RKO (cell line): ENCODE measurements at places on chromosomes 6 and 20.

DNA sequence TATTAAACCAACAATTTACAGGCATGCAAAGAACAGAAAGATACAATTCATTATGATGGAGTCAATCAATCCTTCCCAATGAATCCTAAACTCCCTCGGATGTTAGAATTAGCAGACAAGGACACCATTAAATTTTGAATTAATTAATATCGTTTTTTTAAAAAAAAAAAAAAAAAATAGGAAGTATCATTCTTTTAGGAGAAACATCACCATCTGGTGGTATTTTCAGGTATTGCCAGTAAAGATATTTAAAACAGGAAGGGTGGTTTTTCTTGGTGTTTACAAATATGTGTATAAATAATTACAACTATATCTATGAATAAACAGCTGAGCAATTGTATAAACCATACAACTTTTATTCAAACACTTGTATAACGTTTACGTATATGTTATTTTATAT is 564.4 kb downstream of the HAO1 start:
- DNase-seq: peak; percentile 49

DNA sequence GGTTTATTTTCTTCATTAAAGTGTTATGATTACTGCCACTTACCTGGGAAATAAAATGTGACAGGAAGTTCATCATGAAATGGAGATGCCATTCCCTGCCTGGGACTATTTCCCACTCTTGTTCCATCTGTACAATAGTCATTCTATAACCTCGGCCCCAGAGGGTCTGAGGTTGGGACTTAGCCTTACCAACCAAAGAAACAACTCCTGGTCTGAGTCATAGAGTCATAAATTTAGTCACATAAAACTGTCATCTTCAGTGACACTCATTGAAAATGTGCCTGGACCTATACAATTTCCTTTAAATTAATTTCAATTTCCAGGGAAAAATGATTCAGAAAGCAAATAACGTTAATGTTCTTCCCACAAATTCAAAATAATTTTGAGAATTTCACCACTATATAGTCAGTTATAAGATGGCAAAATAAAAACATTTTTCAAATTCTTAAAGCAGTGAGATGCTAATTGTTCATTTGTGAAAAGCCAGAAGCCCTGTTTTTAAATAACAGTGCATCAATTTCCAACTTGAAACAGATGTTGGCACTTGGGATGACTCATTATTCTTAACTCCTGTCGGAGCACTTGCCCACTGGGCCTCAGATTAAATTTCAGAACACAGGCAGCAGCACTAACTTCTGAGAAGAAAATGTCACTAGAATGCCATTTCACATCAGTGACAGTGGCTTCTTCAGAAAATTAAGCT is 201.2 kb upstream of the SMLR1 start:
- DNase-seq: peak; percentile 38

DNA sequence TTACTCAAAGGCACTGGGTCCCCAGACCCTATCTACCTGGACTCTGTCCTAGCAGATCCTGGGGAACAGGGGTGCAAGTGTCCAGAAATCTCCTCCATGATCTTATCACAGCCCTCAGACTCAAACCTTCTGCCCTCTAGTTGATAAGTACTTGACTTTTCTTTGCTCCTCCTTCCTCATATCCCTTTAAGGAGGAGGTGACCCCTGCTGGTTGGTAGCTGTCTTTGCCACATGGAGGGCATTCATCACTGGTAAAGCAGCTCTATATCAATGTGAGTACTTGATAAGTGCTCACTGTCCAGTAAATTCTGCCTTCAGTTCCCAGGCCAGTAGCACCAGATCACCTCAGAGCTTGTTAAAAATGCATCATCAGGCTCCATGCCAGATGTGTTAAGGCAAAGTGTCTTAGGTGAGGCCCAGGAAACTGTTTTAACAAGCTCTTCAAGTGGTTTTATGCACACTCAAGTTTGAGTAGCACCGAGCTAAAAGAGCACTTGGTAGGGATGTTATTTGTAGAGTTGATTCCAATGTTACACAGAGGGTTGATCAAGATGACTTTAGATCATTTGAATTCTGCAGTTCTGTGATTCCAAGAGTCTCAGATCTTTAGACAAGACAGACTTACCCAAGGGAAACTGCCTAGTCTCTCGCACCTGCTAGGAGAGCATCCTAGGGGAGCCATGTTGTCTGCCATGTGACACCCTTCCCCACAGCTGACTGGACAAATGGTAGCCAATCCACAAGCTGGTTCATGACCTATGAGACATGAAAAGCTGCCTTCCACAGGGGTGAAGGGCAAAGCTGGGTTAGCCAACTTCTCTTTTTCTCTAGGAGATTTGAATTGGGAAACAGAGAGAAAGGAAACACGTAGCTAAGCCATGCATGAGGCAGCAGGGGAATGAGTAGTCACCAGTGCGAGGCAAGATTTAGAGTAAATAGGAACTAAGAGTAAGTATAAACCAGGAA is 18.6 kb downstream of the TREML2 start:
- DNase-seq: peak; percentile 61

DNA sequence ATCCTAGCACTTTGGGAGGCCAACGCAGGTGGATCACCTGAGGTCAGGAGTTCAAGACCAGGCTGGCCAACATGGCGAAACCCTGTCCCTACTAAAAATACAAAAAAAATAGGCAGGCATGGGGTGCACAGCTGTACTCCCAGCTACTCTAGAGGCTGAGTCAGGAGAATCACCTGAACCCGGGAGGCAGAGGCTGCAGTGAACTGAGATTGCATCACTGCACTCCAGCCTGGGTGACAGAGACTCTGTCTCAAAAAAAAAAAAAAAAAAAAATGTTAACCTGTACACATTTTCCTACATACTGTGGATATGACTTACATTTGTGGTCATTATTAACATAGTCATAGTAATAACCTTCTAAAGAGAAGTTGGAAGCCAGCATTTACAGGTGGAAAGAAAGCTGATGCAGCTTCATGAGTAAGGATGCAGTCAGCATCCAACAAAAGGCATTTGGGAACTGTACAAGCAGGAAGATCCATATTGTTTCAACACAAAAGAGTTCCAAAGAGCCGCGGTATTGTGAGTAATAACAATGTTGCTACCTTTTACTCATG is 186.2 kb downstream of the GPX5 start:
- peak; percentile 88 for DNase-seq

GRCh38 chr20:60851826-60852704 is 400.0 kb upstream of the CDH4 start:
- no peak for DNase-seq

- no peak for DNase-seq
These were observed 151.1 kb upstream of the PLN start for GRCh38 chr6:118396969-118397368.

DNA sequence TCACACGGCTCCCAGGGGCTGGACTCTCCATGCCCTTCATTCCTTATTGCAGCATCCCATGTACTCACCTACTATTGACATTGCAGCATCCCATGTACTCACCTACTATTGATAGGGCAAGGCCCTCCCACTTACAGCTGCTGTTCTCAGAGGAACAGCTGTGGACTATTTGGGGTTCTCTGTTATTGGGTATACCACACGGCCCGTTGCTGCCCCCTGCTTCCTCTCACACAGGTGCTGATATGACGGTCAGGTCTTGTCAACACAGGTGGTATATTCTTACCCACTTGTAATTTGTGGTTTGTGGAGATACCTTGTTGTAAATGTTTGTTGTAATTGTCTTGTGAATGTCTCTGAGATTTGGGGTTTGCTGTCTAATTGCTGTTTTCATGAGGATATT is 18.8 kb downstream of the ALDH5A1 start:
- no peak for DNase-seq

- no peak for DNase-seq
These were observed 19.2 kb downstream of the AGPAT4 start for GRCh38 chr6:161254464-161255253.

GRCh38 chr20:44221368-44221954 is 10.9 kb upstream of the OSER1 start:
- DNase-seq: no peak

DNA sequence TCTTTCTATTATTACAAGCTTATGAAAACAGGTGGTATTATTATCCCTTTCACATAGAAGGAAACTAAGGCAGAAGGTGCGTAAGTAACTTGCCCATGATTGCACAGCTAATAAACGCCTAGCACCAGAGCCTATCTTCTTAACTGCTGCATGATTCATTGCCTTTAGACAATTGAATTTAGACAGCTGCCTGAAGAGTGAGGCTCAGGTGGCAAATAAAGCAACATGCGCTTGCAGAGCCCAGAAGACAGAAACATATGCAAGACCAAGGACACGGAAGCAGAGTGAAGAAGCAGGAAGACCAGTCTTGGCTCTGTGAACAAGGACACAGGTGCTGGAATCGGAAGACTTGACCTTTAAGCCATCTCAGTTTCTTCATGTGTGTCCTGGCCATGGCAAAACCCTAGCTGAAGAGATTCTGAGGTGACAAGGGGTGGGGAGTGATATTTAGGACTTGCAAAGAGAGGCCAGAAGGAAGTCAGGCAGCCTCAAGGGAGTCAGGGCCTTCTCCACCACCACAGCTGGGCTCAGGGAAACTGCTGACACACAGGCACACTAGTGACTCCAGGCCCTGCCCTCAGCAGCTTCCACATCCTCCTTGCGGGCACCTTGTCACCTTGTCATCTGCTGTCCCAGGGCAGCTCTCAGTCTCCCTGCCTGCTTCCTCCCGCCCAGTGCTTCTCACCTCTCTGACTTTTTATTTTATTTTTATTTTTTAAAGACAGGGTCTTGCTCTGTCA is 91.7 kb upstream of the SLC22A16 start:
- DNase-seq: no peak

DNA sequence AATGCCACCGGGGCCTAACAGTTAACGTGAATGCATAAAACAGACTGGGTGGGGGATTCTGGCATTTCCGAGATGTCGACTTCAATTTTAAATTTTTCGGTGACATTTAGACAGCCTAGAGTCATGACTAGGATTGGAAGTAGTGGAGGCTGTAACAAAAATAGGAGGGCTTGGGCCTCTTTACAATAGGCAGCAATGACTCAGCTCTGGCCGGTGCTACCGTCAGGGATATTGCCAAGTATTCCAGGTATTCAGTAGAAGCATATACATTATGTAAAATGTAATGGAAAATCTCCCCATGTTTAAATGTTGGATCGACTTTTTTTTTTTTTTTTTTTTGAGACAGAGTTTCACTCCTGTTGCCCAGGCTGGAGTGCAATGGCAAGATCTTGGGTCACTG is 136.2 kb upstream of the STMND1 start:
- DNase-seq: no peak

DNA sequence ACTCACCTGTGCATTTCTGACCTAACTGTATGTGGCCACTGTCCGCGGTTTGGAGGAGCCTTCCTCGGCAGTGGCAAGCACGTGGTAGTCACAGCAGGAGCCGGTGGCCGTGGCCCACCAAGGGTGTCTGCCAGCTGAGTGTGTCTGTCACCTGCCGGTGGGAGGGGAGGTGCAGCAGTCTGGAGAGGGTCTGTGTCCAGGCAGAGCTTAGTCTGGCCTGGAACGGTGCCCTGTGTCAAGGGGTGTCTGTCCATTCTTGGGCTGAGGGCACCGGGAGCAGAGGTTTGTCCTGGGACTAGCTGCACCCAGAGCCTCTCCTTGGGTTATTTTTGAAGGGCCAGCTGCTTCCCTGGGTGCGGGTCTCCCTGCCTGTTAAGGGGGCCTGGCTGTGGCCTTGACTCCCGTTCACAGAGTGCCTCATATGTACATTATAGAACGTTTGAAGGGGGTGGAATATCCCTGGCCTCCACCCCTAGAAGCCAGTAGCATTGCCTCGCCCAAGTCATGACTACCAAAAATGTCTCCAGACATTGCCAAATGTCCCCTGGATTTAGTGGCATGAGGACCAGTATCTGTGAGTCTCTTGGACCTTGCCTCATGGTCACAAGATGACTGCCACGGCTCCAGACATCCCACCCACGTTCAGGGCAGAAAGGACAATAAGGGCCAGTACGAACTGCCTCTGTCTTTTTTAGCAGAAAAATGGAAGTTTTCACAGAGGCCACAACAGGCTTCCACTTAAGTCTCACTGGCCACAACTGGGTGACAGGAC is 5.2 kb downstream of the RBM38 start:
- DNase-seq: no peak

DNA sequence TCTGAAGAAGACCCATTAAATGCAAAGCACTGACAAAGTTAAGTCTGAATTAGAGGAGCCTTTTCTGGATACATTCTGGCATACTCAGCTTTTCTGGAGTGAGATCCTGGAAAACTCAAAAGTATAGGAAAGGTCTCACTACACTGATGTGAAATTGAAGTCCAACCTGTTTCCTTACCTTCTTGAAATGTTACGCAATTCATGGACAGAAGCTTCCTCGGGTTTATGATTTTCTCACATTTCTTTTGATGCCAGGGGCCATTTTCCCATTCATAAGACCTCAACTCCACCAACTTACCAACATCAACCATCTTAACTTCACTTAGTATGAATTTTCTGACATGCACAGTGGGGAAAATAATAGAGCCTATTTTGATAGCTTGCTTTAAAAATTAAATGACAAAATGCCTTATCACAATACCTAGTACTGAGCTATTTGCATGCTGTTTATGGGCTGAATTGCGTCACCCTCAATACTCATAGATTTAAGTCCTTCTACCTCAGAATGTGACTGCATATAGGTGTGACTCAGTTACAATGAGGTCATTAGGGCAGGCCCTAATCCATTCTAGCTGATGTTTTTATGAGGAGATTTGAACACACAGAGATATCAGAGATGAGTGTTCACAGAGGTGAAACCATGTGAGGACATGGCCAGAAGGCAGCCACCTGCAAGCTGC is 73.4 kb upstream of the RAB32 start:
- peak; percentile 26 for DNase-seq
